Memory B cell (primary cell): ENCODE measurements at places on chromosomes 6 and 20.

DNA sequence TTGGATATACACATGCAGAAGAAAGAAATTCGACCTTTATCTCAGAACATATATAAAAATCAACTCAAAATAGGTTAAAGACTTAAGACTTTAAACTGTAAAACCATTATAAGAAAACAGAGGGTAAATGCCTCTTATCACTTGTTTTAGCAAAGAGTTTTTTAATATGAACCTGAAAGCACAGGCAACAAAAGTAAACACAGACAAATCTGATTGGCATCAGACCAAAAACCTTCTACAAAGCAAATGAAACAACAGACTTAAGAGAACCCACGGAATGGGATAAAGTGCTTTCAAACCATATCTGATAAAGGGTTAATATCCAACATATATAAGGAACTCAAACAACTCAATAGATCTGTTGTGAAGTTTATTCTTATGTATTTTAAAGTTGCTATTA is 309.9 kb upstream of the OPRM1 start:
- no peak for DNase-seq

GRCh38 chr6:117564681-117565080 is 37.6 kb downstream of the GOPC start:
- DNase-seq: no peak

GRCh38 chr6:149990661-149991471 is 27.1 kb downstream of the ULBP1 start:
- DNase-seq: peak; percentile 47

- no peak for DNase-seq
These were observed 241.4 kb downstream of the SLC24A3 start for GRCh38 chr20:19453862-19454261.

DNA sequence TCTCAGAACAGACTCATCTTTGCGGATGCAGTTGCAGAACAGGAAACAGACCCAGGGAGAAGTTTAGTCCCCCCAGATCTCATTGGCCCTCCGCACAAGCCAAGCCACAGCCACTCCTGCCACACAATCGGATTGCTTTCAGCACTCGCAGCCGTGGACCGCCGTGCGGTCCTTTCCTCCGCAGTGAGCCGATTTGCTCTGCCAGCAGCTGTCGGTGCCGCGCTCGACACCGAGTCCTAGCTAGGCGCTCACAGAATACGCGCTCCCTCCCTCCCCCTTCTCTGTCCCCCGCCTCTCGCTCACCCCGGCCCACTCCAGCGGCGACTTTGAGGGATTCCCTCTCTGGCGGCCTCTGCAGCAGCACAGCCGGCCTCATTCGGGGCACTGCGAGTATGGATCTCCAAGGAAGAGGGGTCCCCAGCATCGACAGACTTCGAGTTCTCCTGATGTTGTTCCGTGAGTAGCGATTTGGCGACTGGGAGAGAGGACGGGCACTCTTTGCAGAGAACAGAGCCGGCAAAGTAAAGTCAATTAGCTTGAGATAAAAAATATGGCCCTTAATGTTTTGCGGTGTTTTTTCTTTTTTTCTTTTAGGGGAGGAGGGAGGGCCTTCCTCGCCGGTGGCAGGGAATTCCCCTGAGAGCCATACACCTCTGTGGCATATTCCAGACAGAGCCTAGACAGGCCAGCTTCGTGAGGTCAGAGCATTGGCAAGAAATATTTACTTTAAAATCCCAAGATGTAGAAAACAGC is at the start of gene LAMP5:
LAMP5 (plus strand) TSS at position 130 of the 753 bp plus-strand sequence; CDS start at position 393, 263 bp downstream.
- DNase-seq: no peak

DNA sequence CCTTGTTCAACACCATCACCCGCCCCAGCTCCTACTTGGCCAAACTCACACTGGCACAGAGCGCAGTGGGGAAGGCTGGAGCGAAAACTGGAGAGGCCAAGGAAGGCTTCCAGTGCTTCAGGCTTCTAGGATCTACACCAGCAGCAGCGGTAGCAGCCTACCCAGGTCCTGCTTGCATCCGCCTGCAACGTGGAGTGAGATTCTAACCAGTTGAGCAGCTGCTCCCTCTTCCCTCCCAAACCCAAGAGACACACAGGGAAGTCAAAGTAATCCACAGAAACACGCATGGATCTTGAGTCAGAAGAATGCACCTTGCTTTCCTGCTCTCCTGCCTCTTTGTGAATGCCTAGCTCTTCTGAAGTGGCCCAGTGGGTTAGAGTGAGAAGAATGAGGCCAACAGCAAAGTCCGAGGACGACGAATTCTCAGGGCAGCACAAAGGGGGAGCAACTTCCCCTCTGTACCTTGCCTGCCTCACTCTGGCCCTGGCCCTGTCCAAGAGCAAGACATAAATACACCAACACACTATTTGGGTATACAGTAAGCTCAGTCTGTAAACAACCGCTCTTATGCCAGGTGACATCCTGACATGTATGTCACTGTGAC is 95.9 kb upstream of the FOXQ1 start:
- DNase-seq: no peak

DNA sequence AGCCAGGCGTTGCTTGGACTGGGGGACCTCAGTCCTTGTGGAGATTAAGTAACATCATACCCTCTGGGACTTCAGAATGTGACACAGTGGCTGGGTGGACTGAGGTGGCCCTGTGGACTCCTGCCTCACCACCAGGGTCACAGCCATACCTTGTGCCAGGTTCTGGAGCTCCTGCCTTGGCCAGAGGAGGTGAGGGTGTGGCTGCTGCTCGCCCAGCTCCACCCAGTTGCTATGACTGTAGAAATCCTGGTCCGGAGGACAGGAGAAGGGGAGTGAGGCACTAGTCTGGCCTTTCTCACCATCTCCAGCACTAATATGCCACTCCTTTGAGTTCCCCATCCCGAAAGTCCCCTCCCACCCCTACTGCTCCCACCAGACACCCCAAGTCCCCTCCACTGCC is 1.9 kb downstream of the VWA7 start:
- no peak for DNase-seq

DNA sequence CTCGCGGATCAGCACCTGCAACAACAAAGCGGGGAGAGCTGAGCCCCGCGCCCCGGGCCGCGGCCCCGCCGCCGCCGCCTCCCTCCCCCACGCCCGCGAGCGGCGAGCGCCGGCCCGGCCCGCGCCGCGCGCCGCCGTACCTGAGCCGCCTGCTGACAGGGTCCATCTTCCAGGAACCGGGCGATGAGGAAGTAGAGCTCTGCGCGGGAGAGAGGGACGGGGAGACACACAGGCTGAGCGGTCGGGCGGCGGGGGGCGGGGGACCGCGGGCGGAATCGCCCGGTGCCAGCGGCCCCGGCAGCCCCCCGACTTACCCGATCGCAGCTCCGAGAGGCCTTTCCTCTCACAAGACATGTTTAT is 359 bp downstream of the PHIP start:
- no peak for DNase-seq

GRCh38 chr6:166640342-166641043 is 13.4 kb upstream of the RPS6KA2 start:
- no peak for DNase-seq

GRCh38 chr6:4574007-4574406 is 202.2 kb upstream of the CDYL start:
- no peak for DNase-seq

GRCh38 chr6:42423244-42423643 is 28.5 kb downstream of the TRERF1 start:
- no peak for DNase-seq

DNA sequence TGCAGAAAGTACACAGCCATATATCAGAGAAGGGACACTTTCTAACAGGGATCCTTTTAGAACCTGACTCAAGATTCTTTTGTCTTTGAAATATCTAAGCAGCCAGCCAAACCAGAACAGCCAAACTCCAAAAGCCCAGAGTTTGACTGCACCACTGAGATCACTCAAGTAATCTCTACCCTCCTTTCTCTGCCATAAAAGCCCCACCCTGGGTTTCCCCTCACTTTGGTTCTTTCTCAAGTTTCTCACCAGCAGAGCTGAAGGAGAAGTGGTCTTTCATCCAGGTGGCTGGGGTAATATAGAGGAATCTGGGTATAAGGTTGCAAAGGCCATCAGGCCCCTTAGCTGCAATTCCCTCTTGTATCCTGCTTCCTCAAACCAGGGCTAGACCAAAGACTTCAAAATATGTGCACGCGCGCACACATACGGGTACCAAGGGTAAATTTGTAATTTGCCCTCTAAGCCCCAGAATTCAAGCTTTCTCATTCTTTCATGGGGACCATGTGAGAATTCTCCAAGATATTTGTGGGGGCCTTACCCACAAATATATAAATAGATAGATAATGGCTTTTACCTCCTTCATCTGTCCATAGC is 42.9 kb downstream of the GPX5 start:
- DNase-seq: no peak

DNA sequence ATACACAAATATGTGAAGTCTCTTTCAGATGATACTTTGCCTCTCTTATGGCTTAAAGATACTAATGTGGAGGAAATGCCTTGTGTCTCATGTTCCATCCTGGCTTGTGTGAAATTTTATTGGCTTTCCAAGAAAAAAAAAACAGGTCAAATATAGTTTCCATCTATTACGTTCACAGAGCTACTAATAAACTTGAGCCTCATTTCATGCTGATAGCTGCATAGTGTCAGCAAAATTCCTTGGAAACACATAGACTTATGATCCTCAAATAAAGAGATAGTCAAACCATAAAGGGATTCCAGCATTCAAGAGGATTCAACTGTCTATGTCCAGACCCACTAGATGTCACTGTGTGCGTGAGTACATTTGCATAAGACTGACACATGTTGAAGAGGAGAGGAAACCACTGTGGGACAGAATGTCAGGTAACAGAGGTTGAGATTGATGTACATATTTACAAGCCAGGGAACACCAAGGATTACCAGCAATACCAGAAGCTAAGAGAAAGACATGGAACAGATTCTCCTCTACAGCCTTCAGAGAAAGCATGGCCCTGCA is 266.6 kb downstream of the COL12A1 start:
- DNase-seq: no peak

GRCh38 chr6:137851669-137852068 is 15.4 kb upstream of the TNFAIP3 start:
- no peak for DNase-seq

DNA sequence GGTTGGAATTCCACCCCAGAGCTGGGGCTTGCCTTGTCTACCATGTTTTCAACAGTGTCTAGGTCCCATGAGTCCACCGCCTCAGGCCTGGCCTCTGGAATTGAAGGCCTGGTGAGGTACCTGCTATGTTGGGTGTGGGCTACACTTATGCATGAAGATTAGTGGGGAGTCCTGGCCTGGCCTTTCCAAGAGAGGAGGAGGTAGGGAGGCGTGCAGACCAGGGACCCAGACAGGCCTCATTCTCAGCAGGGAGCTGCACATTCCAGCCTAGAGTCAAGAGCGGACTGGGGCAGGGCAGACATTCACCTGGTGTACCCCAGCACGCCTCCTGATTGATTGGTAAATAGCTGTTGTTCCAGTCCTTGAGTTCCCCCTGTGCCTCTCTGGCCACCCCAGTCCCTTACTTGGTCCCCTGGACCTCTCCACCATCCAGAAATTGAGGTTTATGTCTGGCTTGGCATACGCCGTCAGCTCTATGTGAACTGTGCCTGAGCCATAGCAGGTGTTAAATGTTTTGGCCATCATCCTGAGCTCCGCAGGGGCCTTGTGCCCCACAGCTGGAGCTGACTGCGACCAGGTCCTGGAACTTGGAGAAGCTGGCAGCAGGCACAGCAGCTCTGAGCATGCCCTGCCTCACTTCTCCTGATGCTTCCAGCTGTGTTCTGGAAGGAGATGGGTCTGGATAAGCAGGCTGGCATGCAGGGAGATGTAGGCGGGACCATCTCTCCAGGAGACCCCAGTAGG is 8.2 kb upstream of the VEGFA start:
- DNase-seq: no peak

- DNase-seq: no peak
These were observed 208.1 kb downstream of the UTRN start for GRCh38 chr6:144493035-144493910.

- no peak for DNase-seq
These were observed 63.8 kb upstream of the TINAG start for GRCh38 chr6:54244430-54244829.

DNA sequence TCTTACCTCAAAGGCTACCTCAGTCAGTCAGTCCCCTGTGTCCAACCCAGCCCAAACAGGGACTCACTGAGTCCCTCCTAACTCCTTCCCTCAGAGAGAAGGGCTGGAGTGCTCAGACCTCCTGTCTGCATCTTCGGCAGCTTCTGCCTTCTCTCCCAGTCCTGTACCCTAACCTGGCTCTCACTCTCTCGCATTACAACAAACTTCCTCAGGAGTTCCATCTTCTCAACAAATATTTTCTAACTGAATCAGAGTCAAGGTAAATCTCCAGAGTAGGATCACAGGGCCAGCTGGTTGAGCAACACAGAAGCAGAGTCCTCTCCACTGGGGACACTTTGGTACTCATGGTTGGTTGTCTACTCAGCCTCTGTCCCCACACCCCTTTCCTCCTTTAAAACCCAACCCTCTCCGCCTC is 92.3 kb downstream of the MRPL14 start:
- no peak for DNase-seq

- DNase-seq: no peak
These were observed 256.2 kb downstream of the CLIC5 start for GRCh38 chr6:45759472-45759810.

DNA sequence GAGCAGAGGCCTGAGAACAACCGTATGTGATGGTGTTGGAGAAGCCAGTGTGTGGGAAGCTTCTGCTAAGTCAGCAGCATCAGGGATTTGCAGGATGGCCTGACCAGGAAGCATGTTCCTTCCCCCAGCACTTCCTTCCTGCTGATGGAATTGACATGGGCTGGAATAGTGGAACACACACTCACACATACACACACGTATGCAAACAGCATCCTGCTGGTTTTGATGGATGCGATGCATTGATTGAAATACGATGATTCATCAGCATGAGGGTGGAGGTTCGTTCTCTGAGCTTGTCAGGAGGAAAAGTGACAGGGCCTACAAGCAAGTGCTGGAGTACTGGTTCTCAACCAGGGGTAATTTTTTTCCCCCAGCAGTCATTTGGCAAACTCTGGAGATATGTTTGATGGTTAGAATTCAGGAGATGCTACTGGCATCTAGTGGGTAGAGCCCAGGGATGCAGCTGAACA is 229.1 kb downstream of the NFATC2 start:
- DNase-seq: no peak

DNA sequence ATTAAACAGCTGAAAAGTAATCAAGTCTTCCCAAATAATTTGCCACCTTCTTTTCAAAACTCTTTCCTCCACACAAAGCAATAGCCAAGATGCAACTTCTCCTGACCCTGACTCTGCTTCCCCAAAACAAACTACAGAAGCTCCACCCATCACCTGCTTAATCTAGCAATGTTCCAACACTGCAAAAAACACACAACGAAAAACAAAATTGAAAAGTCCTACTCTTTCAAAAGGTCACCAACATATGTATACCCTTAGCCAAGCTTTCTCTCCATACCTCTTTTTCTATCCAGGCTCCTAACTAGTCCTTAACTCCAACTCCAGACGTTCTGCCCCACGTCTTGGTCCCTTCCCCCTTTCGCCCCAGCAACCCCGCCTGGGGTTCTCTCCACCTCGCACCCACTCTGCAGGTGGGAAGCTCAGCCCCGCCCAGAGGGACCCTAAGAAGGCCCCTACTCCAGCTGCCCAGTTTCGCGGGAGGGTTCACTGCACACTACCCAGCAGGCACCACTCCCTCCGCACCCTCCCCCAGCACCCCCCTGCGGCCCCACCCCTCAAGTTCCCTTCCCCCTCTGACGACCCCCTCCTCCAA is 717 bp downstream of the CSNK2A1 start:
- DNase-seq: no peak

- DNase-seq: peak; percentile 23
These were observed 49.1 kb downstream of the MAP3K7 start for GRCh38 chr6:90537723-90538258.

GRCh38 chr6:14717307-14717706 is 528.6 kb upstream of the JARID2 start:
- no peak for DNase-seq
